Neural progenitor cell (in vitro differentiated cells): ENCODE measurements at places on chromosomes 11 and 22.
A peak's percentile ranks its signal among the peaks of the same experiment; 100 is the strongest.

DNA sequence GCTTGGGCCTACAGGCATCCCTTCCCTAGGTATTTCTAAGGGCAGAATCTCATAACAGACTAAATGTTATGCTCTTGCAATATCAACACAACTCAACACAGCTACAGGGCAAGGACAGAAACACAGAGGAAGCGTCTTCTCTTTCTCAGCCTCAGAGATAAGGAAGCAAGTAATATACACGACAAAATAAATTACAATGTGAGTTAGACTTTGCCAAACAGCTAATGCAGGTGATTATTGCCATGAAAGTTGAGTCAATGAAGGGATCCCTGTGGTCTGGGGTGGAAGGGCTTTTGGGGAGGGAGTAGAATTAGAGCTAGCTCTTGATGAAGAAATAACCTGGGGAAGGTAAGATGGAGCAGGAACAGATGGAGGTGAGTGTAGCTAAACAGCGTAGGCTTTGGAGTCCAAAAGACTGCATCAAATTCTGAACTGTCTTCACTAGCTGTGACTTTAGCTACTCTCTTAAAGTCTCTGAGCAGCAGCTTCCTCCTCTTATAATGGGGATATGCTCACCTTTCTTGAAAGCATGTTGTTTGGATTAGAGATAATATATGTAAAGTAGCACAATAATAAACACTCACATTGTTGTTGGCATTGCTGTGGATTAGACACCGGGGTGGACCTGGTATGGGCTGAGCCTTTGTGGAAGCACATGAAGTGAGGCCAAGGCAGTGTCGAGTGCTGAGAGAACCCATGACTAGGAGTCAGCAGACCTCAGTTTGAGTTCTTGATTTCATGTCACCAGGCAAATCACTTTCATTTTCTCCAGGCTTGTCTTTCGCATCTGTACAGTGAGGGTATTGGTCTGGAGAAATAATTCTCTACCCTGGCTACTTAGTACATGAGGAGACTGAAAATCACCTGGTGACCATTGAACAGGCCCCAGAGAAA, 41.0 kb upstream of the AQP11 start:
- H3K36me3 ChIP-seq: no peaks in the 10 kb centered on the region
- H3K27ac ChIP-seq: no peak overlapping the region
- H3K4me1 ChIP-seq: peaks cover 9% of the 10 kb centered on the region

- no peak overlapping the region for H3K4me3 ChIP-seq
- H3K27ac ChIP-seq: no peak overlapping the region
- H3K27me3 ChIP-seq: no peaks in the 10 kb centered on the region
- no peak for DNase-seq
Measured at GRCh38 chr11:87430821-87431220, 393.1 kb downstream of the TMEM135 start.

GRCh38 chr11:10087186-10087922, 206.7 kb downstream of the SBF2 start:
- no peak overlapping the region for H3K4me3 ChIP-seq
- H3K36me3 ChIP-seq: no peaks in the 10 kb centered on the region
- no peaks in the 10 kb centered on the region for H3K4me1 ChIP-seq
- no peak for DNase-seq

- H3K36me3 ChIP-seq: no peaks in the 10 kb centered on the region
- H3K4me1 ChIP-seq: no peaks in the 10 kb centered on the region
- DNase-seq: no peak
Measured at GRCh38 chr11:2912498-2912897, 16.7 kb downstream of the PHLDA2 start.

GRCh38 chr11:31664129-31664528, 147.0 kb downstream of the PAX6 start:
- H3K4me1 ChIP-seq: peaks cover 30% of the 10 kb centered on the region
- no peaks in the 10 kb centered on the region for H3K27me3 ChIP-seq
- no peaks in the 10 kb centered on the region for H3K36me3 ChIP-seq
- peak overlapping the region; percentile 61 for H3K27ac ChIP-seq
- peak; percentile 64 for DNase-seq

DNA sequence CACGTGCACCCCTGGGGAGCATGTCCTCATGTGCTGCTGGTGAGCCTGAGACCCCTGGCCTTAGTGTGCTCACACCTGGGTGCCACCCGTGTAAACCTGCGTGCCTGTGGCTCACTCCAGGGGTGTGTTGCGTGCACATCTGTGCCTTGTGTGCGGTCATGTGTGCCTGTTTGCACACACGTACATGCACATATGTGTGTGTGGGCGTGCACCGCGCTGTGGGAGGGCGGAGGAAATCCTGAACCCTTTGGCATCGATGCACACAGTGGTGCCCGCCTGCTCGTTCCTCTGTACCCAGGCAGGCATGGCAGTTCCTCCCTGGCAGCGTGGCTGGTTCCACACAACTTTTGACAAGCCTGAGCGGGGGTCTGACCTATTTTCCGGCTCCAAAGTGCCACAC, 1181.9 kb downstream of the BRD1 start:
- H3K4me1 ChIP-seq: peaks cover 4% of the 10 kb centered on the region
- no peaks in the 10 kb centered on the region for H3K36me3 ChIP-seq
- H3K27ac ChIP-seq: no peak overlapping the region

DNA sequence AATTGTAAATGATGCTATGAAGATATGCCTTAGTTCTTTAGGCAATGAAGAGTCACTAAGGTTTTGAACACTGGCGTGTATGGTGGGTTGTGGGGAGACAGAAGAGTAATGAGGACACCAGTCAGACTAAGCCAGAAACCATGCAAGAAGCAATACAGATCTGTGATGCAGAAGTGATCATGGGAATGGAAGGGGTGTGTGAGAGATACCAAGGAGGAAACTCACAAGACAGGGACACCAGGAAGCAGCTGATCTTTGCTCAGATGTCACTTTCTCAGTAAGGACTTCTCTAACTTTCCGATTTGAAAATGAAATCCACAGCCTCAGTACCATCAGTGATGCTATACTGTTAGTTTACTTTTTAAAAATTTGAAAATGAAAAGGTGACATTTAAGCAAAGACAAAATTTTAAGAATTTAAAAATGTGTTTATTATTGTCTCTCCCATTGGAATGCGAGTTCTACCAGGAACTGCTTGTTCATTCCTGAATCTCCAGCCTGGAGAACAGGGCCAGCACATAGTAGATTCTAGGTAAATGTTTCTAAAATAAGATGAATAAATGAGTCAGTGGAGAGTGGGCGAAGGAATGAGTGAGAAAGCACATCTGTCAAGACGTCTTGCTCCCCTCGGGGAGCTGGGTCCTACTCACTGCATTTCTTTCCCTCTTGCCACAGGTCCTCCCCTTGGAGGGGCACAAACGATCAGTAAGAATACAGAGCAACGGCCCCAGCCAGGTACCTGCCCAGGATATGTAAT, 60.4 kb downstream of the KCNJ1 start:
- no peak for DNase-seq
- H3K4me3 ChIP-seq: no peak overlapping the region
- H3K36me3 ChIP-seq: no peaks in the 10 kb centered on the region
- H3K27me3 ChIP-seq: no peaks in the 10 kb centered on the region
